ENCODE measurements at places on chromosomes 13 and 19.

GRCh38 chr13:26719356-26719945, 41.1 kb downstream of the GPR12 start:
- no peak for DNase-seq

DNA sequence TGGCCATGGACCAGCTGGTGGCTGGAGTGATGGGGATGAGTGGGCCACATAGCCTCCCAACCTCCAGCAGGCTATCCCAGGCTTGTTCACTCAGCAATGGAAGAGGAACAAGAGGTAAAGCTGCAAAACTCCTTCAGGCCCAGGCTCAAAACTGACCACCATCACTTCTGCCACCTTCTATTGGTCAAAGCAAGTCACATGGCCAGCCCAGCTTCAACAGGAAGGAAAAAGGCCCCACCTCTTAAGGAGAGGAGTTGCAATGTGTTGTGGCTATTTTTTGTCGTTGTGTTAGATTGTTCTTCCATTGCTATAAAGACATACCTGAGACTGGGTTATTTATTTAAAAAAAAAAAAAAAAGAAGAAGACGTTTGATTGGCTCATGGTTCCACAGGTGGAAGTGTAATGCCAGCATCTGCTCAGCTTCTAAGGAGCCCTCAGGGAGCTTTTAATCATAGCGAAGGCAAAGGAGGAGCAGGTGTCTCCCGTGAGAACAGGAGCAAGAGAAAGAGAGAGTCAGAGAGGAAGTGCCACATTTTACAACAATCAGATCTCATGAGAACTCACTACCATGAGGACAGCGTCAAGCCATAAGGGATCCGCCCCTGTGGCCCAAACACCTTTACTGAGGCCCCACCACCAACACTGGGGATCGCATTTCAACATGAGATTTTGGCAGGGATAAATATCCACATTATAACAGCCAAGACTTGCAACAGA, 5.4 kb downstream of the IGSF23 start:
- no peak for DNase-seq

DNA sequence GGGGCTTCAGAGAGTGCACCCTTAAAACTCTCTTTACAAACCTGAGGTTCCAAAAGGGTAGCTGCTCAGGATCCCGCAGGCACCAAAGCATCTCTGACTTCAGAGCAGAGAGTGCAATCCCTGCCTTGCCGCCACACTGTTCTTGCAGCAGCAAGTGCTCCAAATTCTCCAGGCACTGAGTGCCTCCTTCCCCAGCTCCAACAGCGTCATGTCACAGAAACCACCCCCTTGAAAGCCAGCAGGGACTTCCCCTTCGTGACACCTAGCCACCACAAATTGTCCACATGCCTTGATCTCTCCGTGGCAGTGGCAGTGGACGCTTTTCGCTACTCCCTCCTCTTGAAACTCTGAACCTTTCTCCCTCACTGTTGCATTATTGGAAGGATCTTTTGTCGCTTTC, 39.9 kb downstream of the MBNL2 start:
- no peak for DNase-seq

GRCh38 chr19:12284226-12284625, 10.5 kb downstream of the ZNF44 start:
- no peak for DNase-seq

GRCh38 chr19:7013678-7014077, 7.6 kb downstream of the MBD3L2B start:
- DNase-seq = no peak

GRCh38 chr13:48320891-48321510, 17.4 kb downstream of the RB1 start:
- DNase-seq = no peak

DNA sequence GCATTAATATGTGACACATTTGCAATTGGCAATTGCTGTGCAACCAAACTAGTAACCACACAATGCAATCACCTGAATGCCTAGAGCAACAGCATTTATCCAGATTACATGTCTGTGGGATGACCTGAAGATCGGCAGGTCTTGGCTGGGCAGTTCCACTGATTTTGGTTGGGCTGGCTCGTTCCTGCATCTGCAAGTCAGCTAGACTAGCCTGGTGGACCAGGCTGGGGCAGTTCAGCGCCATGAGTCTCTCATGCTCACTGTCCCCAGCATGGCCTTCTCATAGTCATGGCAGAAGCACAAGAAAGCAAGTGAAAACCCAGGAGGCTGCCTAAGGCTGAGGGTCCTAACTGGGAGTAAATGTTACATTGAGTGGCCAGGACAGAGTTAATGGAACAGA, 229.1 kb upstream of the TSHZ3 start:
- DNase-seq = no peak

- no peak for DNase-seq
Observed at GRCh38 chr13:29886446-29886845, 36.0 kb upstream of the UBL3 start.

DNA sequence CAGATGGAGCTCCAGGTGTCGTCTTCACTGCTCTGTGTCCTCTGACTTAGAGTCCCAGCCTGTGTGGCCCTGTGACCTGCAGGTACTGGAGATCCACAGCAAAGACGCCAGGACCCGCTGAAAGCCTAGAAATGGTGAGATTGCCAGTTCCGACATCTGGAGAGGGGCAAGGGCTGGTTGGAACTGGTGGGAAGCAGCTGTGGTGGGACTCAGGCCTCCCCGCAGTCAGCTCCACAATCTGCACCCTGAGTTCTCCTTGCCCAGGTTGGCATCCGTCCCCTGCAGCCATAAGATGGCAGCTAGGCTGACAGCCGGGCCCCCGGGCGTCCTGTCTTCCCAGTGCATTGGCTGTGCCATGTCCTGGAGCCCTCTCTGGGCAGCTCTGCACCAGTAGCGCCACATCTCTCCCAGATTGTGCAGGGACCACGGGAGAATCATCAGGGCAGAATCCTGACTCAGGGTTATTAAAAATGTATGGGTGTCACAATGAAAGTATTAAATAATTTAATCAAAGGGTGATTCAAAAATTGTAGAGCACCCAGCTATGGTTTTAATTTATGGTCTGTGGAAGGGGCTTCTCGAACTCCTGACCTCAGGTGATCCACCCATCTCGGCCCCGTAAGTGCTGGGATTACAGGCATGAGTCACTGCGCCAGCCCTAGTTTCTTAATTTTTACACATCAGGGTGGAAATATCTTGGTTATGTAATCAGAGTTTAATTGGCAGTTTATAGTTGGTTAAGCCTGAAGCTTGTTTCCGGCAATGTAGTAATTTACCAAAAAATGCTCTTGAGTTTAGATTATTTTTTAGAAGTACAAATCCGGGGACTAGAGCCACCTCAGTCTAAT, 32.2 kb upstream of the ZNF681 start:
- DNase-seq = no peak

- DNase-seq = no peak
Observed at GRCh38 chr13:97091196-97091595, 96.9 kb upstream of the OXGR1 start.

All from activated naive CD4-positive, alpha-beta T cell treated with anti-CD3 and anti-CD28 coated beads, Interleukin-2, amount 10 ng/mL, durations not matched to agents 7 days and 5 days (primary cell).